ENCODE measurements at places on chromosomes 4 and X.

- no peak for DNase-seq
Observed at GRCh38 chr4:37562592-37562991, 123.6 kb downstream of the RELL1 start.

- no peak for DNase-seq
Observed at GRCh38 chr4:55395218-55395528, 584 bp upstream of the TMEM165 start.

GRCh38 chr4:183289688-183290087 is 30.4 kb downstream of the CLDN22 start:
- DNase-seq, result no peak

GRCh38 chr4:66571145-66571695 is 900.9 kb upstream of the EPHA5 start:
- no peak for DNase-seq

DNA sequence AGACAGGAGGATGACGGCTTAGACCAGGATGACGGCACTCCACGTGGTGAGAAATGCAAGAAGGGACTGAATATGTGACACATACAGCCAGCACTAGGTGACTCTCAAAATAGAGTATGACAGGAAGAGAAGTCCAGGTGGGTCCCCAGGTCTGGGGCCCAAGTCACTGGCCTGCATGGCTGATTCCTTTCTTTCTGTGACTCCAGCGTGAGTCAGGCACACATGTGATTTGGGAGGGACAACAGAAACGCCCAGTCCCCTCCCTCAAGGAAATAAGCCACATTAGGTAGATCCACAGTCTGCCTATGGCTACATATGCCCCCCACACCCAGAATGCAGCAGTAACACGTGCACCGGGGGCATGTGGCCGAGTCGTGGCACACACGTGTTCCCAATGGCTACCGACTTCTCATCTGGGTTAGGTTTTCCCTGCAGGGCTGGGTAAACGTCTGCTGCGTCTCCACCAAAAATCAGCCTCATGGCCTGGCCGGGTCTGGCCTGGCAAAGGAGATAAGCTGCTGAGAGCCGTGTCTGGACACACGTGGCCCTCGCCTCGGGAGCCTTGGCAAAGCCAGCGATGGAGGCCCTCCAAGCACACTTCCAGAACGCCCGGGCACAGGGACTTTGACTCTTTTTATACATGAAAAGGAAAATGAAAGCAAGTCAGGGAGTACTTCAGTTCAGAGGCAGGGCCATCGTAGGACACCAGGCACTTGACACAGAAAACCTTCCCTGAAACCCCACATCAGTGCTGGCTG is 19.3 kb downstream of the SEL1L3 start:
- DNase-seq, result no peak

- DNase-seq, result no peak
Observed at GRCh38 chr4:185068837-185069236, 50.5 kb downstream of the HELT start.

DNA sequence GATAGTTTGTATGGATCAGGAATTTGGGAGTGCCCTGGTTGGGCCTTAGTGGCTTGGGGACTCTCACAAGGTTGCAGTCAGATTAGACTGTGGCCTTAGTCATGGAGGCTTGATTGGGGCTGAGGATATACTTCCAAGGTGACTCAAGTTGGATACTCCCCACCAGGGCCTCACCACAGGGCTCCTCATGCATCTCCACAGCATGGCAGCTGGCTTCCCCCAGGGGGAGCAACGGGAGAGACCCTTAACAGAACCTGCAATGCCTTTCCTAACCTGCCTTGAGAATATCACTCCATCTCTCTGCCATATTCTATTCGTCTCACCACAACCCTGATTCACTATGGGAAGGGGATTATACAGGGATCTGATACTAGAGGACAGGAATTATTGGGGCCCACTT is 161.9 kb downstream of the RELL1 start:
- DNase-seq, result no peak

- no peak for DNase-seq
Observed at GRCh38 chr4:52032005-52032404, 6.1 kb downstream of the SGCB start.

DNA sequence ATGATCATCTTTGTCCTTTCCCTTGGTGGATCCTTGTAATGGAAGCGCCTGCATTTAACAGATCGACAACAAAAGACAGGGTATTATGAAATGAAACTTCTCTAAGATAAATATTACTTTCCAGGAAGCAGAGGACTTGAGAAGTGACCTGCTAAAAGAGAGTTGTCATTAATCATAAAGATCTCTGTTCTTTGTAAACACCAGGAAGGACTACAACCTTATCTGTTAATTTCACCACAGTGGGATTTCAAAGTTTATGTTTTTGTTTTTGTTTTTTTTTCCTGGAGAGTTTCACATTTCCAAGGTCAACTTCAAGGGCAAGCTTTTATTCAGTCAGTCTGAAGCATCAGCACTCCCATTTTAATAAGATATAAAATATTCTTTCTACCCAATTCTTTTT is 170.9 kb downstream of the RCHY1 start:
- DNase-seq, result no peak

DNA sequence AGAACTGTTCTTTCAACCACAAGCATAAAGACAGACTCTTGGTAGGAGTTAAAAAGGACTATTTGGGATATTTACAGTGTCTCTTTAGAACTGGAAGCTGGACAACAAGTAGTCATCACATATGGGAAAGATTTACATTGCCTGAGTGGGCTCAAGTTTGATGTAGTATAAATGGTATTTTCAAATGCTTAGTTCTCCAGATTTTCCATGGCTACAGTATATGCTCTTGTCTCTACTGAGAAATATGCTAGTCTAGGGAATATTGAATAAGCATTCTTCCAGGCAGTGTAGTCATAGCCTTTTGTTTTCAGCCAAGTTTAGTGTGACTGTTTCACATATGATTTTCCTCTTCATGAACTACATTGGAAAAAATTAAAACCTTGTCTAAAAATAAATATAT is 315.6 kb downstream of the ARHGAP24 start:
- DNase-seq, result no peak

DNA sequence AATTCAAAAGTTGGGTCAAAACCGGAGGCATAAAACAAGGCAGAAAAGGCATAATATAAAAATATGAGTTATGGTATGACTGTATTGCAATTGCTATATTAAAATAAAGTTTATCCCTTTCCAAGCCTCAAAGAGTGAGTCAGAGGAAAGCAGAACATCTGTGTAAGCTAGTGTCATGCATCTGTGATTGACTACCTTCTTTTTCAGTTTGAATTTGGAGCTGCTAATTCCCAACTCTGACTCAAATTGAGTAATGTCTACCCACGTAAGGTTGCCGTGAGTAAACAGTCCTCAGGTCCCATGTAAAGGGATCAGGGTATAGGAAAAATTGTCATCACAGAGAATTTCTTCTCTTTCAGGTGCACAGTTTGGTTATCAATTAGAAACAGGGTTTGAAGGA is 6.5 kb upstream of the SLITRK4 start:
- no peak for DNase-seq

- peak; percentile 6 for DNase-seq
Observed at GRCh38 chr4:128565565-128566186, 243.8 kb upstream of the JADE1 start.

GRCh38 chr4:2303686-2304320 is 41.9 kb upstream of the MXD4 start:
- DNase-seq, result no peak

- no peak for DNase-seq
Observed at GRCh38 chrX:40729598-40730584, 5.5 kb downstream of the MED14 start.

GRCh38 chr4:48949086-48949485 is 37.0 kb upstream of the CWH43 start:
- no peak for DNase-seq

GRCh38 chrX:69238887-69239231 is 73.6 kb upstream of the PJA1 start:
- DNase-seq, result no peak

- DNase-seq, result no peak
Observed at GRCh38 chr4:38002451-38003071, 42.4 kb downstream of the PTTG2 start.

DNA sequence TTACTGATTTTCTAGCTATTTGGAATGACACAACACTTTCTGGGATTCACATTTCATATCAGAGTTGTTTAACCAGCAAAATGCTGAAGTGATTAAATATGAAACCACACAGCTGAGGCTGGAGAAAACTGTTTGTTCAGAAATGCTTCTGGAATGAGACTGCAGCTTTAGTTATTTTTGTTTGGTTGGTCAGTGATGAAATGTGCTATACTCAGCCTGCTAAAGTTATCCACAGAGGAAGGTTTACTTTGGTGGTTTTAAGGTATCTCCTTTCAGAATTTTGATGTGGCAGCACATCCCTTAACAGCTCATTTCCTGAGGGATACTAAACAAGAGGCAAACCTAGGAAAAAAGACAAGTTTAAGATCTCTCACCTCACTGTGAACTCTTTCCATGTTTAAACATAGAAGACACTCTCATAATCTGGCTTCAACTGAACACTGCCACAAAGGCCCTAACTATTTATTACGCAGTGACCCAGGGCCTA is 106.6 kb upstream of the PDE5A start:
- no peak for DNase-seq

DNA sequence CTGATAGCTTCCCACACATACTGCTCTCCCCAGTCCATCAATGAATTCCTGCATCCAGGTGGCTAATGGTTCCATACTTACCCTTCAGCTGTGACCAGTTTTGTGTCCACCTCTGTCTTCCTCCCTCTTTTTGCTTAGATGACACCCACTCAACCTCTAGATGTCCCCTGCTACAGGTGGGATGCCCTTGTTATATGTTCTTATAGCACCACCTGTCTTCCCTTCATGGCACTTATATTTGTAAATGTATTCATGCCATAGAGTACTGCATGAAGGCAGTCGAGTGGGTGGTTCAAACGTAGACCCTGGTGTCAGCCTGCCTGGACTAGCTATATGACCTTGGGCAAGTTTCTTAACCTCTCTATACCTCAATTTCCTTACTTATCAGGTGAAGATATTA is 6.5 kb upstream of the USP46 start:
- no peak for DNase-seq

- DNase-seq, result no peak
Observed at GRCh38 chr4:26476545-26476944, 13.7 kb downstream of the CCKAR start.

- no peak for DNase-seq
Observed at GRCh38 chr4:176193938-176194337, 1.4 kb downstream of the SPATA4 start.

DNA sequence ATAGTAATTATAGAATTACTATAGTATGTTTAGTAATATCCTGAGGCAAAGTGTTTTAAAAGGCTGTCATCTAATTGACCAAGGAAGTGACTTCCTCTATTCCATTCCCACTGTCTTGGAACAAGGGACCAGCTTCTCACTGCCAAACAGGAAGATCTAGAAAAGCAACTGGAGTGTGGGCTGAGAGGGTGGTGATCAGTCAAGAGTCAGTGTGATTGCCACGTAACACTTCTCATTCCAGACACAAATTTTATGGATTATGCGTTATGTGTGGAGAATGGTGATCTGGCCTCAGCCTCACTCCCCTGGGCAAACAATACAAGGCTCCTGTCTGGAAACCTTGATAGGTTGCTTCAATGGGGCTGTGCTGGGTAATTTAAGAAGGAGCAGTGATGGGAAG is 60.0 kb downstream of the RRAGB start:
- DNase-seq, result no peak

GRCh38 chrX:37685381-37686359 is at the start of gene XK:
Gene XK (plus strand): TSS chrX:37685791. CDS start chrX:37685962, 171 bp downstream.
- peak; percentile 39 for DNase-seq

GRCh38 chrX:104253567-104254441 is 929 bp downstream of the ESX1 start:
- no peak for DNase-seq

GRCh38 chr4:872241-872981 is 46.5 kb upstream of the CPLX1 start:
- no peak for DNase-seq

GRCh38 chr4:44493924-44494323 is 45.3 kb upstream of the KCTD8 start:
- DNase-seq, result no peak

GRCh38 chrX:78213331-78213730 is 73.9 kb upstream of the TAF9B start:
- DNase-seq, result no peak

GRCh38 chr4:108010167-108010566 is 20.5 kb downstream of the HADH start:
- no peak for DNase-seq

DNA sequence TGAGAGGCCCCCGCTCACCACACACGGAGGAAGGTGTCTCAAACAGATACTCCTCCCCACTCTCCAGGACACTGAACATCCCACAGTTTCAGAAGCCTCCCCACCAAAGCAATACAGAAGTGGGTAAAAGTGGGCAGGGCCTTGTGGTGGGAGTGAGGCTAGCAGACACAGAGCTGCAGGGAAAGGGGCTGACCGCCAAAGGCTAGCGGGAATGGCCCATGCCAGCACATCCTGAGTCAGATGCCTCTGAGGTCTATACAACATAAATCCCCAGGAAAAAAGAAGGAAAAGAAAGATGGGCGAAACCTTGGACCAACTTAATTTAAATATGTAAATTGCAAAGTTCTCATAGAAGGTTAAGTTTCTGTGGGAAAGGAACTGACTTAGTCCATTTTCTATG is 21.9 kb upstream of the ARHGAP10 start:
- DNase-seq, result no peak

DNA sequence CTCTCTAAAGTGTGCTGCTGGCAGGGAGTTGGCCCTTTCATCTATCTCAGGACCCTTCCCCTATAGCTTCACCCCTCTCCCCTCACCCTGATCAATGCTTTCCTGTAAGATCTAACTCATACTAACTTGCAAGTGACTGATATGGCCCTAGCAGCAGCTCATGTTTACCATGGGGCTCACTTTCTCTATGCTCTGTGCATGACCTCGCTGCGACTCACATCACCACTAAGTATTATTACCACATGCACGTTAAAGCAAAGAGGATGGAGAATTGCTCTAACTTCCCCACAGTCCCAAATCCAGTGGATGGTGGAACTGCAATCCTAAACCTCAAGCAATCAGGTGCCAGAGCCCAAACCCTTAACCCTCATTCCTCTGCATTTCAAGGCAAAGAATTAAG is 626.6 kb downstream of the MID1IP1 start:
- no peak for DNase-seq

DNA sequence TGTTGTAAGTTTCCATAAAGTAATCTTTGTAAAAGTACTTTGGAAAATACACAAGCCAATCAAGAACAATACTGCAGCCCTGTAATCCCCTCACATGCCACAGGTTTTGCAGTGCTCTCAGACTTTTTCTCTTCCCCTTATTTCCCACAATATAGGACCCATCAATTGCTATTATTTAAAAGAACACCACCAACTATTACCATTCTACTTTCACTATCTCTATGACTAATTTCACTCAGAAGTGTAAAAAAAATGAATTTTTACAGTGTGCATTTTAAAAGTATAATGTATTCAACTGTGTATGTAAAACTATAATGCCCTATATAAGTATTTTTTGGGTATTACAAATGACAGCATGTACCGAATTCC is 1.7 kb downstream of the ATP8A1 start:
- no peak for DNase-seq

DNA sequence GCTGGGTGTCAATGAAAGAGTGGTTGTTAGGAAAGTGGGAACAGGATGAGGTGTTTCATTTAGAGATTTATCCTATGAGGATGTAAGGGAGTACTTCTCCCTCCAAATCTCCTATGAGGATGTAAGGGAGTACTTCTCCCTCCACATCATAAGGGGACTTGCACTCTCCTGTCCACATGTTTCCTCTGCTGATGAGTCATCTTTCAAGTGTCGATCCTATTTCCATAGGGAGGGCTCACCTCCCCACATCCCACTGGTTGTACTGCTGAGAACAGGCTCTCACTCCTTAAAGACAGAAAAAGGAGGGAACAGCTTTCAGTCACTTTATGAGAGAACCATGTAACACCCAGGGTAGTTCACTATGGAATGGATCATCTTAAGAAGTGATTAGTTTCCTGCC is 65.0 kb downstream of the INPP4B start:
- DNase-seq, result no peak

GRCh38 chr4:853416-853781 is 27.5 kb upstream of the CPLX1 start:
- DNase-seq, result no peak

Data from stimulated activated naive B cell treated with anti-CD40 and anti-IgM and Interleukin-4, amounts not matched to agents 10 μg/mL and 1 μg/mL and 100 μg/mL, for 72 hours (primary cell).